ENCODE measurements at places on chromosomes 13 and 19. TPM values are rescaled to one million over a fixed set of nuclear protein-coding genes. Genes with fewer than 3 reads are reported as not detected.

DNA sequence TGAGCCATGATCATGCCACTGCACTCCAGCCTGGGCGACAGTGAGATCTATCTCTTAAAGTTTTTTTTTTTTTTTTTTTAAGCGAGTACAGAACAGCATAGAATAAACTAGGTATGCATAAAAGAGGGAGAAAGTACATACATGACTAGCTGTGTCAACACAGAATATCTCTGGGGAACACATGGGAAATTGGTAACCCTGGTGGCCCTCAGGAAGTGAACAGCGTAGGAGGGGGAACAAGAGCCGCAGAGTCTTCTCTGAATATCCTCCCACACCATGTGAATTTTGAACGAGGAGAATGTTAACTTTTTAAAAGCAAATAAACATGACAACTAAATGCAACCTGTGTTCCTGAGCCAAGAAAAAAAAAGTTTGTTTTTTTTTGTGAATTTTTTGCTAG lies 15.2 kb downstream of the PHLDB3 start:
- no peaks in the 10 kb centered on the region for H3K27me3 ChIP-seq
- no peaks in the 10 kb centered on the region for H3K36me3 ChIP-seq

DNA sequence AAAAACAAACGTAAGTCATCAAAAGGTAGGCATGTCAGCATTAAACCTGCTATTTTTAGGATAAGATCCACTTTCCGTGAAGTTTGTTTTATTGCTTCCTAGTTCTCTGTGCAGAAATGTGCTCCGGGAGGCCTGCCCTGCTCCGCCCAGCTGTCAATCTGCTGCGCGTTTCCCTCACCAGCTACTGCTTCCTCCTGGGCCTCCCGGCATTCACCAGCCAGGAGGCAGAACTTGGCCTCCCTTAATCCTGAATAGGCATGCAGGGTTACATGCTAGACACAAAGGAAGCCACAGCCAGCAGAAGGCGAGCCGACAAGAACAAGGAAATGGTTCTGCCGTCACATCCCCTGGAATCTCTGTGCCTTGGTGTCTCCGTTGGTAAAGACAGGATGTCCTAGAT lies 386.2 kb downstream of the IRS2 start:
- H3K36me3 ChIP-seq = no peaks in the 10 kb centered on the region
- H3K27ac ChIP-seq = no peak overlapping the region
- no peak for DNase-seq
- no peak overlapping the region for H3K4me3 ChIP-seq
- H3K4me1 ChIP-seq = no peaks in the 10 kb centered on the region

DNA sequence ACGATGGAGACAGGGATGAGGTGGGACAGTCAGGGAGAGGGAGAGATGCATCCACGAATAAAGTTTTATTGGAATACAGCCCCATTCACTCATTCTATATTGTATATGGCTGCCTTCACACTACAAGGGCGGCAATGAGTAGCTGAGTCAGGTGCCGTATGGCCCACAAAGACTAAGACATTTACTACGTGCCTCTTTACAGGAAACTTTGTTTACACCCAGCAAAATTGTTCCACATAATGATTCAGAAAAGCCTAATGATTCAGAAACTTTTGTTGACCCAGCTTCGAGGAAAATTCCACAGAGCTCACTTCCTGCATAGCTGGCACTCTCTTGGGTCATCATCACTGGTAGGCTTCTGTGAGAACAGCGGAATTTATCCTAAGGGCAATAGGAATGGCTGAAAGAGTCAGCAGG lies 87.3 kb upstream of the PEG3 start:
- H3K36me3 ChIP-seq = no peaks in the 10 kb centered on the region
- H3K27me3 ChIP-seq = no peaks in the 10 kb centered on the region
- H3K27ac ChIP-seq = no peak overlapping the region
- H3K4me3 ChIP-seq = no peak overlapping the region

DNA sequence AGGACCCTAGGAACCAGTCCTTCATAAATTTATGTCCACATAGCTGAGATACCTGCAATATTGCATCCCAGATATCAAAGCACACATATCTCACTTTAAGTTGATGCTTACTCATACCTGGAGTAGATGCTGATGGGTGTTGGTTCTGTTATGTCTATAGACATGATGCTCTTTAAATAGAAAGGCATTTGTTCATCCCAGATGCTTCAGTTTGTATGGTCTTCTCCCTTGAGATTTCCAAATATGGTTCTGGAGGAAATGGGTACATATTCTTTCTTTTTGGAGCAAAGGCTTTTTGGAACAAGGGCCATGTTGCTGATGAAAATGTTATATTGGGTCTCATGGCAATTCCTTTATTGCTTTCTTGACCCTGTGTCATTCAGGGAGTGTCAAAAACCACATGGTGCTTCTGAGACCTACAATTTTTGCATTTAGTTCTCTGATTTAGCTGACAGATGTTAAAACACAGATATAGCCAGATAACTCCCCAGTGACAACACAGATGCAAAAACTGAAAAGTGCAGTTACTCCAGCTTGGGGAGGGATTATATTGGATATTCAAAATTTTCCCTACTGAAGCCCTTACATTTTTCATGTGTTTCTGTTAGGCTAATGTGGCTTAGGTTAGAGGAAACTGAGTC lies 211.4 kb downstream of the KCNRG start:
- H3K27ac ChIP-seq = no peak overlapping the region
- H3K4me3 ChIP-seq = no peak overlapping the region
- no peak for DNase-seq
- H3K36me3 ChIP-seq = no peaks in the 10 kb centered on the region
- H3K27me3 ChIP-seq = no peaks in the 10 kb centered on the region

DNA sequence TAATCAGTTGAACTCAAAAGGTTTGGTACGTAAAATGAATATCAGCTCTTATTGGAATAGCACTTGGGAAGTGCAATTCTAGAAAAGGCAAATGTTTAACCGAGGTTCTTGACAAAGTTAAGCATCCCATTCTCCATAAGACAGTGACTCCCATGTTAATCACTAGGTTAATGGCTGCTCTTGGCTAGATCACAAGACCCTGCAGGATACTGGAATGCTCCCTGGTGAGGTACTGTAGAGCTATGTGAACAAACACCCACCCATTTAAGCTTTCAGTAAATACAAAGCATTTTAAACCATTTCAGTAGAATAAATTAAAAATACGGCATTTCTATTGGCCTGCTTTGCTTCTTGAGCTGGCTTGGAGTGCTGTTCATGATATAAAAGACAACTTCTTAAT lies 56.5 kb downstream of the TDRD3 start:
- H3K4me1 ChIP-seq = no peaks in the 10 kb centered on the region
- DNase-seq = no peak
- no peak overlapping the region for H3K4me3 ChIP-seq
- no peaks in the 10 kb centered on the region for H3K36me3 ChIP-seq
- no peaks in the 10 kb centered on the region for H3K27me3 ChIP-seq

SMIM24 gene
- total RNA-seq = 81.2 TPM

CYP2S1 gene
- 8.5 TPM for total RNA-seq

DNA sequence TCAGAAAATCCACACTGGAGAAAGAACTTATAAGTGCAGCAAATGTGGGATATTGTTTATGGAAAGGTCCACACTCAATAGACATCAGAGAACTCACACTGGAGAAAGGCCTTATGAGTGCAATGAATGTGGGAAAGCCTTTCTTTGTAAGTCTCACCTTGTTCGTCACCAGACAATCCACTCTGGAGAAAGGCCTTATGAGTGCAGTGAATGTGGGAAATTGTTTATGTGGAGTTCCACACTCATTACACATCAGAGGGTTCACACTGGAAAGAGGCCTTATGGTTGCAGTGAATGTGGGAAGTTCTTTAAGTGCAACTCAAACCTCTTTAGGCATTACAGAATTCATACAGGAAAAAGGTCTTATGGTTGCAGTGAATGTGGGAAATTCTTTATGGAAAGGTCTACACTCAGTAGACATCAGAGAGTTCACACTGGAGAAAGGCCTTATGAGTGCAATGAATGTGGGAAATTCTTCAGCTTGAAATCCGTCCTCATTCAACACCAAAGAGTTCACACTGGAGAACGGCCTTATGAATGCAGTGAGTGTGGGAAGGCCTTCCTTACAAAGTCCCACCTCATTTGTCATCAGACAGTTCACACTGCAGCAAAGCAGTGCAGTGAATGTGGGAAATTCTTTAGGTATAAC lies 12.0 kb upstream of the ZNF548 start:
- H3K27ac ChIP-seq = no peak overlapping the region
- H3K4me3 ChIP-seq = no peak overlapping the region

- no peak for DNase-seq
- peaks cover 3% of the 10 kb centered on the region for H3K36me3 ChIP-seq
- H3K4me1 ChIP-seq = no peaks in the 10 kb centered on the region
- no peaks in the 10 kb centered on the region for H3K27me3 ChIP-seq
- no peak overlapping the region for H3K4me3 ChIP-seq
Measured at GRCh38 chr19:1370579-1371361, 12.9 kb upstream of the NDUFS7 start.

- peaks cover 9% of the 10 kb centered on the region for H3K4me1 ChIP-seq
- DNase-seq = no peak
- H3K27me3 ChIP-seq = no peaks in the 10 kb centered on the region
- no peak overlapping the region for H3K27ac ChIP-seq
- H3K4me3 ChIP-seq = no peak overlapping the region
- H3K36me3 ChIP-seq = no peaks in the 10 kb centered on the region
Measured at GRCh38 chr13:100520936-100521850, 67.4 kb downstream of the GGACT start.

GRCh38 chr19:13637664-13638063 lies 126.7 kb upstream of the MRI1 start:
- no peaks in the 10 kb centered on the region for H3K27me3 ChIP-seq
- no peak overlapping the region for H3K4me3 ChIP-seq
- no peak for DNase-seq
- no peak overlapping the region for H3K27ac ChIP-seq

SH2D3A gene
- 14.8 TPM for total RNA-seq
